ENCODE measurements at places on chromosomes 3 and 15.

GRCh38 chr3:55746808-55747413 is 259.8 kb upstream of the WNT5A start:
- no peak for DNase-seq

- no peak for DNase-seq
Observed at GRCh38 chr15:71800835-71801745, 9.3 kb upstream of the NR2E3 start.

DNA sequence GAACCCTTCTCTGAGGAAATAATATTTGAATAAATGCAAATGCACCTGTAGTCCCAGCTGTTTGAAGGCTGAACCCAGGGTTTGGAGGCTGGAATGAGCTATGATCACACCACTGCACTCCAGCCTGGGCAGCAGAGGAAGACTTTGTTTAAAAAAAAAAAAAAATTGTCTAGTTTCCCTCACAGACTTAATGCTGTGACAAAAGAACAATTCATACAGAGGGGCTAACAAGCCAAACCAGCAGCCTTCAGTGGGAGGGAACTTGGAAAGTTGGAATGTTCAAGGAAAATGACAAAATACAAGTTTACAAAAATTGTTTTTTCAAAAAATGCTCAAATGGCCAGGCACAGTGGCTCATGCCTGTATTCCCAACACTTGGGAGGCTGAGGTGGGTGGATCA is 228.0 kb upstream of the CGNL1 start:
- DNase-seq: no peak

GRCh38 chr3:46661776-46662766 is 31.4 kb downstream of the ALS2CL start:
- DNase-seq: no peak

DNA sequence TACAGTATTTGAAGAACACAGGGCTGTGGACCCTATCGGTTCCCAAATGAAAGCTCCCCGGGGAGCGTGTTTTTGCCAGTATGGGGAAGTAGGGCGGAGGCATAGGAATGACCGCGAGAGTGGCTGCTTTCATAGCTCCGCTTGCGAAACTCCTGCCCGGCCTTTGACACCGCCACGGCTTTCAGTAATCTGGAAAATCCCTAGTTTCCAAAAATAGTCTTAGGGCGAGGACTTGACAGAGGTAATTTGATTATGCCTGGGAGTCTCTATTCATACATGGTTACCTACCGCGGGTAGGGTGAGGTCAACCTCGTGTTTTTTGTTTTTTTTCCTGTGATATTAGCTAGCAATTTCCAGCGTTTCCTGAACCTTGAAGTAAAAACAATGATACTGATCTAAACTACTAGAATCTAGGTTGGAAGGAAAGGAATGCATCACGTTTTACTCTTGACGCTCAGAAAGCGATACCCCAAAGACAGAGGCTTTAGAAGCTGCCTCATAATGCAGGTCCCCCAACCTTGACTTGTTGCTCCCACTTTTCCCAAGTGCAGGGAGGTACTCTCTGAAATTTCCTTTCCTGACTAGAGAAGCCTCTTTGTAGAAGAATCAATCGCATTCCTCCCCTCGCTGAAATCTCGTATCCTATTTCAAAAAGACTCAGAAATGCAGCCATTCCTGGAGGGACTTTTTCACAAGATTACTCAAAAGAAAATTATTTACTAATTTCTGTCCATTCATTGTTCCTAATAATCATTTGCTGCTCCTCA is 894 bp upstream of the CCNL1 start:
- peak; percentile 59 for DNase-seq

DNA sequence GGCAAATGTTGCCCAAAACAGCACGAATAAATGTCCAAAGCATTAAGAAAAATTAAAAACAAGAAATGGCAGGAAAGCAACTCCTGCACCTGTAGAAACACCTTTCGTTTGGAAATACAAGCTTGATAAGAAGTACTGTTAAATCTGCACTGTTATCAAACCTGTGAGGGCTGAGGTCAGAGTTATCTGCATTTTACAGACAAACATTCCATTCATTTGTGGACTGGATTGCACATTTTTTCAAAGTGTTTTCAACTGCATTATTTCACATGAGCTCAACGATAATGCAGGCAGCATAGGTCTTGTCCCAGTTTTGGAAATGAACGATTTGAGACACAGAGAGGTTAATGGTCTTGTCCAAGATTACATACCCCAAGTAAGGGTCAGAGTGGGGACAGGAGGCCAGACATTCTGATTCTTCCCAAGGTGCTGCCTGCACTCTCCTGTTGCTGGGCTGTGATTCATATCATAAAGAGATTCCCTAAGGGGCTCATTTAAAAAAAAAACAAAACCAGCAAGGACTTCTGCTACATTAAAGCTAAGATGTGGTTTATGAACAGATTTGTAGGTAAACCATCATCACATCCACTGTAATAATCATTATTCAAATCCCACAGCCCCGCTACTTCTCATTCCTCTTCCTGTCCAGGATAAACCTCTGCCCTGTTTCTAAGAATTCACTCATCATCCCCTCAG is 13.0 kb downstream of the GUCA1C start:
- no peak for DNase-seq

GRCh38 chr3:161117646-161118045 is 12.5 kb upstream of the B3GALNT1 start:
- no peak for DNase-seq

GRCh38 chr3:140709751-140710150 is 31.9 kb downstream of the TRIM42 start:
- no peak for DNase-seq

- no peak for DNase-seq
Observed at GRCh38 chr15:88477126-88477525, 9.6 kb downstream of the MRPS11 start.

DNA sequence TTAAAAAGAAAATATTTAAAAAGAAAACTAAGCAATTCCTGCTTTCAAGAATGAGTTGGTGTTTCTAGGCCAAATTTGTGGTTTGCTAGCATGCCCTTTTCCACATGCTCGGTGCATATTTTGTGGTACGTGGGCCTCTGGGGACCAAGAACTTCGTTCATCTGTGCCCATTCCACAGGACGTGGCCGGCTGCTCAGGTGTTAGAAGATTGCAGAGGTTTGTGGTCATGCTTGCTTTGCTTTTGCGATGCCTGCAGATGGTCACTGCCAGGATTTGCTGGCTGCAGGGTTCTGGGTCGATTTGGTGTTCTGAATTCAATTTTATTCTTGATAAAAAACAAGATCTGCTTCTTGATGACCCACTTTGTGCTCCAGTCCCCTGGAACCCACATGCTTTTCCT is 7.5 kb downstream of the PSTPIP1 start:
- DNase-seq: no peak

DNA sequence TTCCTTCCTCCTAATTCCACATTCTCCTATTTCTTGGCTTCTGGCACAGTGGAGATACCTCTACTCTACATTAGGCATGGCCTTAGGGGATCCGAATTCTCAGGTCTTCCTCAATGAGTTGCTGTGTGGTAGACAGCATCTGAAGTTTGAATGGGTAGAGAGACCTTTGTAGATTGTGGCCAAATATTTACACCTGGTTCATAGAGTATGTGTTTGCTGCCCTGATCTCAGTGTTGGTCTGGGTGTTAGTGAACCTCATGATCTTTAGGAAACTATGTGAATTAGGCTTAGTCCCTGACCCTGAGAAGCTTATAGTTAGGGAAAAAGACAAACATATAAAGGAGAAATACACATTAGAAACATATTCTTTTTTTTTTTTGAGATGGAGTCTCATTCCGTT is 75.8 kb downstream of the LPP start:
- no peak for DNase-seq

DNA sequence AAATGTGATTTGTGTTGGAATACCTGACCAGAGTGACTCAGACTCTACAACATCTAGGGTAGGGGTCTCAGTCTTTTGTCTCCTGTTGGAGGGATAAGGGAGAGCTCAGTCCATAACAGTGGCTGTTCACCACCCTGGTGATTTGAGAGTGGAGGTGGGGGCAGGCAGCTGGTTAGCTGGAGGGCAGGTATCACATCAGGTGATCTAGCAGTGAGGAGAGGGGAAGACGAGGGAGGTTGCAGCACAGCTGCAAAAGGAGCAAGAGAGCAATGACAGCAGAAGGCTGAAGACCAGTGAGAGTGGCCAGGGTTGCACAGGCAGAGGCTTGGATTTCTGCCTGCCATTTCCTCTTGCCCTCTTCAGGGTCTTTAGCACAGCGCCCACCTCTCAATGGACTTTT is 38.4 kb downstream of the PLCL2 start:
- no peak for DNase-seq

GRCh38 chr15:68798346-68799094 is 22.2 kb downstream of the ANP32A start:
- DNase-seq: no peak

- DNase-seq: no peak
Observed at GRCh38 chr3:150945226-150946032, 27.1 kb downstream of the CLRN1 start.

DNA sequence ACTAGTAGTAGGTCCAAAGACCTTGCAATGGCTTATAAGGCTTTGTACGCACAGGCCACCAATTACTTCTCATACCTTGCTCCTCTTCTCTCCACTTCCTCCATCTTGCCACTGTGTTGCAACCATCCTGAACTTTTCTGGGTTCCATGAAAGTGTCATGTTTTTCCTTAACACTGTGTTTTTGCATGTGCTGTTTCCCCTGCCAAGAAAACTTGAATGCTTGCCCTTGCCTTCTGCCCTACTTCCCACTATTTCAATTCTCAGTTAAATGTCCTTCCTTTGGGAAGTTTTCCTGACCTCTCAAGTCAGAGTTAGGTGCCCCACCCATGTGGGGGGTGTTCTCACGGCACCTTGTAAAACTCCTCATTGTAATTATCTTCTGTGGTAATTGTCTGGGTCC is 182.8 kb downstream of the THRB start:
- no peak for DNase-seq

GRCh38 chr3:31196881-31197364 is 302.5 kb upstream of the GADL1 start:
- DNase-seq: no peak

DNA sequence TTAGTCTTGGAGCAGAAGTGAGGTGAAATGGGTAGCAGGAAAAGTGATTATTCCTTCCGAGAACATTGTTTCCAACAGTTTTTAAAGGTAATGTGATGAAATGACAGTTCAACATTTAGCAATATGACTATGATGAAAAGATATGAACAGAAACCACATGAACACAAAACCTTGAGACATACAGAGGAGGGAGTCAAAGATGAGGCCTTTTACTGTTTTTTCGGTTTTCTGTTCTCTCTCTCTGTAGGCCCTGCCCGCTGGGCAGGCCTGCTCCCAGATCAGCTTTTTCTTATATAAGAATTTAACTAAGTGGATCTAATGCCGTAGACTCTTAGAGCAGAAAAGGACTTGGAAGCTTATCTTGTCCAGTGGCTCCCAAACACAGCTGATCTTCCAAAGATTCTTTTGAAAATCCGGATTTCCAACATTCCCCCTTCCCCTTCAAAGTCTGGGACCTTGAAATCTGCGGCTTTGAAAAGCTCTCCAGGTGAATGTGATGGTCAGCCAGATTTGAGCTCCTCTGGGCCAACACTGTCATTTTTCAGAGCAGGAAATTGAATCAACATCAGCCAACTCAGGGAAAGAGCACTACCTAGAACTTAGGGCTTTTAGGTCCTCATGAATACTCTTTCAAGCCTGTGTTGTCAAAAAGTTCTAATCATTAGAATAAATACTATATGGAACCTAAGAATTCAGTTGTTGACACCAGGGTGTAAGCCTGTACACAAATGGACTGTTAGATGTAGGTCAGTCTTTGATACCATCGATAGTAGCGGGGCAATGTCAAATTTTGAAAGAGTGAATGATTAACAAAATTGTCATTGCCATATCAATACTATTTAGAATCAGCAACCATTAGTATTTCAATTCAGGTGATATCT is 372.7 kb downstream of the SHQ1 start:
- DNase-seq: no peak

- DNase-seq: no peak
Observed at GRCh38 chr15:67018026-67018425, 47.4 kb upstream of the SMAD3 start.

DNA sequence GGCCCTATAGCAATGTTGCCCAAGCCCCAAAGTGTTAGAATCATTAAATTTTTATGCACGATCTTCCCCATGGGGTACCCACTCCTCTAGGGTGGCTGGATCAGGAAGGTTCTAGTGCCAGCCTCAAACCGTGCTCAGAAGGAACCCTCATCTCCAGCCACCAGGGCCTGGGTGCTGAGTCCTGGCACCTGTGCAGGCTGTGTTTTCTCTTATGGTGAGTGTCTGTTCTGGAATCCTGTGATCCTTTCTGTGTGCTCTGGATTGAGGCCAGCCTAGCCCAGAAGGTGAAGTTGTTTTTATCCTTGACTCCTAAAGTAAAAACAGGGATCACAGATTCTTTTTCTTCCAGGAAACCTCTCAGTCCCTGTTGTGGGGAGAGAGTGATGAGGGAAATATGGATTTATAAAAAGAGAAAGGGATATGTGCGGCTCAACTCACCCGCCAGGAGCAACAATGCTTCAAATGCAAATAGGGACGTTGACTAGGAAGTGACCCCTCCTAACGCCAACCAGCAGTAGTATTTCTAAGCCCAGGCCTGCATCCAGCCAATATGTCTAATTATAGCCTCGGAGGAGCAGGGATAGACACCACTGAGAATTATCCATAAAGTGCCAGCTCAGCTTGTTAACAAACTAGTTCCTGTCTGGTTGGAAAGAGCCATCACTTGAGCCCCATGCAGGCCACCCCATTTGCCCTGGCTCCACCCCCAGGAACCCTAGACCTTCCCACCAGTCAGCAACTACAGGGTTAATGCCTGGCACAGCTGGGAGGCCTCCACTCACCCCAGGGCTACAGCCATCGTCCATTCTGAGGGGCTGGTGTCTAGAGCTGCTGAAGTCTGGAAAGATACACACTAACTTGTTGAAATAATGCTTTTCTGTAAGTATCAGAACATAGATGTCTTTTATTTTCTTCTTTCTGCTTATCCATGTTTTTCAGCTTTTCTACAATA is 513.5 kb upstream of the PROK2 start:
- DNase-seq: no peak

DNA sequence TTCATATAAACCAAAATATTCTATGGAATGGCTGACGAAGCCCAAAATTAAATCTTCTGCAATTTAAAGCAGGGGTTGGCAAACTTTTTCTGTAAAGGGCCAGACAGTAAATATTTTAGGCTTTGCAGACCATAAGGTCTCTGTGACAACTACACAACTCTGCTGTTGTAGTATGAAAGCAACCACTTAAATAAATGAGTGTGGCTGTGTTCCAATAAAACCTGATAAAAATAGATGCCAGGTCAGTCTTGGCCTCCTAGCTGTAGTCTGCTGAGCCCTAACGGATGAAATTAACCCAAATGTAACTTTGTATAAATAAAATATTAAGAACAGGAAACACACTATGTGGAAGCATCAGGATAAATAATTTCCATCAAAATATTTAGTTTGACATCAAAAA is 104.2 kb downstream of the FBXL22 start:
- no peak for DNase-seq

DNA sequence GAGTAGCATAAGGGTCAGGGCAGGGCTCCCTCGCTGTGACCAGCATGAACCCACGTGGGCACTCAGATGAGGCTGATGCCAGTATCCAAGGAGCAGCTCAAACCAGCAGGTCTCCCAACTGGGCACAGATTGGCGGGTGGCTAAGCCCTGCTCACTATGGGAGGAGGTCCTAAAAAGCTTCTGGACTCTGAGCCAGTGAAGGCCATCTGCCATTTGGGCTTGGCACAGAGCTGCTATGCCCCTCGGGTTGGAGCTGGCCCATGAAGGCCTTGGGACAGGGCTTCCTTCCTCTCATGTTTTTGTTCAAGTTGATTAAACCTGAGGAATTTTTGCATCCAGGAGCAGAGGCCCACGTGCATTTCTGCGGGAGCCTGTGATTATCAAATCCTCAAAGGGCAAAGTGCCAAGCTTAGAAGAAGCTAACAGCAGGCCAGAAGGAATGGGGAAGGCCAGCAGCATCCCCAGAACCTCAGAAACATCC is 4.3 kb upstream of the STRA6 start:
- no peak for DNase-seq

Data from T-helper 1 cell (primary cell).